Bone marrow (tissue), 2 donors: ENCODE measurements at places on chromosomes 6 and 20.
A peak's percentile ranks its signal among the peaks of the same experiment; 100 is the strongest.

DNA sequence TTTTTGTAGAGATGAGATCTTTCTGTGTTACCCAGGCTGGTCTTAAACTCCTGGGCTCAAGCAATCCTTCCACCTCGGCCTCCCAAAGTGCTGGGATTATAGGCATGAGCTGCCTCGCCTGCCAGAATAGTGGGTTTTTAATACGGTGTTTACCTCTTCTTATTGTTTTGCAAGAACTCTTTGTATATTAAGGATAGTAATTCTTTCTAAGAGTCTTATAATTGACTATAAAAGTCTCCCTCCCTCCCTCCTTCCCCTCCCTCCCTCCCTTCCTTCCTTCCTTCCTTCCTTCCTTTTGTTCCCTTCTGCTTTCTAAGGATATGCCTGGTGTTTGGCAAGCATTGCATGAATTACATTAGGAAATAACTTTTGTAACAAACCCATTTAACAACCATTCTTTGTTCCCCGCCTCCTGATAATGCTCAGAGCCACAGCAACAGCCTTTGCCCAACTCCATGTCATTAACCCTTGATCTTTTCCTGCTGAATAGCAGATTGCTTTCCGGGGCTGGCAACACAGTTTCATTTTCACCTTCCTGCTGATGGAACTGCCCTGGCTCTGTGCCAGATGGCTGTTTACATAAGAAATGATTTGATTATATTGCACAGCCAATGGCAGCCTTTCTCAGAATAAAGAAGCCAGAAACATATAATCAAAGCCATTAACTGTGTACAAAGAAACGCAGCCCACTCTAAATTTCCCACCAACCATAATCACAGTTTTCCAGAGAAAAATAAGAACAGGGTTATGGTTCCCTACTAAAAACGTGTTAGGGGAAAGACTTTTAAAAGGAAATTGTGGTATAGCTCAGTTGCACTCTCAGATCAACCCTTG, 143.7 kb upstream of the PTPN1 start:
- peak; percentile 86 for DNase-seq

GRCh38 chr6:100320686-100321085, 144.0 kb downstream of the SIM1 start:
- no peak for DNase-seq

- DNase-seq: no peak
Observed at GRCh38 chr20:44071526-44072111, 115.4 kb downstream of the JPH2 start.

DNA sequence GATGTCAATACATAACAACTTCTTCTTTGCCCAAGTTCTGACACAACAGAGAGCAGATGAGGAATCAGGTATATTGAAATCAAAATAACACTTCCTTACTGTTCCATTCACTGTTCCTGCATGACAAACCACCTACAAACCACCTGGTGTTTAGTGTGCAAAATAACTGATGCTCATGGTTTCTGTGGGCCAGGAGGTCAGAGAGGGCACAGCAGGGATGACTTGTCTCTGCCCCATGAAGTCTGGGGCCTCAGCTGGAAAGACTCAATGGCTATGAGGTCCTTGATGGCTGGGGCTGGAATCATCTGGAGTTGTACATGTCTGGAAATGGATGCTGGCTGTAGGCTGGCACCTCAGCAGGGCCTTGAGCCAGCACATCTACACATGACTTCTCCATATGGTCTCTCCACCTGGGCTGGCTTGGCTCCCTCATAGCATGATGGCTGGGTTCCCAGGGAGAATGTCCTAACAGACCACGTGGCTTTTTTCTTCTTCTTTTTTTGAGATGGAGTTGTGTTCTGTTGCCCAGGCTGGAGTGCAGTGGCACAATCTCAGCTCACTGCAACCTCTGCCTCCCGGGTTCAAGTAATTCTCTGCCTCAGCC, 7.4 kb upstream of the COX4I2 start:
- no peak for DNase-seq
